ENCODE measurements at places on chromosomes 6 and 20. TPM values are rescaled to one million over a fixed set of nuclear protein-coding genes. Genes with fewer than 3 reads are reported as not detected.

Gene NRN1
- total RNA-seq: not detected

Gene RNF144B
- under 0.01 TPM for total RNA-seq

Gene PRRC2A
- total RNA-seq: 62.4 TPM

DNA sequence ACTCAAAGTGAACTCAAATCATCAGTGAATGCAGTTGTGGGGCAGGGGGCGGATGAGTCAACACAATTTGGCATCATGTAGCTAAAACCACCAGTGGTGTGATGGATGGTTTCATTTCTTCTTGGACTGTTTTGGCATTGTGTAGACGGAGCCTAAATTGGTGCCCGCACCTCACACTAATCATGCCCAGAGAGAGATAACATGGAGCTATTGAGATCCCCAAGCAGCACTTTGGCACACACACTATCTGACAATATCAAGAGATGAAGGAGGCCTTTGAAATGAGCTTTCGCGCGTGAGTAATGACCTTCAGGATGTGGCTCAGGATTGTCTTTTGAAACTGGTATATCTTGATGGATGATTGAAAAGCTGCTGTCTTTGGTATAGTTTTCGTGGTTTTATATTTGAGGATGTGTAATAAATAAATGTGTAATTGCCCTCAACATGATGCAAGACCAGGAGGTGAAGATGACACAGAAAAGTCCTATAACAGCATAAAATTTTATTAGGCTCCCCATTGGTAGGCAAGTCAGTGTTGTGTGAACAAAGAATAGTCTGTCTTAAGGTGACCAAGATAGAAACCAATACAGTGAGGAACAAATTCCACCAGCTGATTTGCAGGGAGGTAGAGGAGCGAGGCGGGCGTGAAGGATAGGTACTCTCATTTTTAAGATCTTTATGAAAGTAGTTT is 174.2 kb downstream of the TSHZ2 start:
- DNase-seq: no peak

Gene SH3BGRL2
- total RNA-seq: 40.8 TPM

Gene RFX6
- total RNA-seq: not detected

Gene TFAP2B
- not detected for total RNA-seq

DNA sequence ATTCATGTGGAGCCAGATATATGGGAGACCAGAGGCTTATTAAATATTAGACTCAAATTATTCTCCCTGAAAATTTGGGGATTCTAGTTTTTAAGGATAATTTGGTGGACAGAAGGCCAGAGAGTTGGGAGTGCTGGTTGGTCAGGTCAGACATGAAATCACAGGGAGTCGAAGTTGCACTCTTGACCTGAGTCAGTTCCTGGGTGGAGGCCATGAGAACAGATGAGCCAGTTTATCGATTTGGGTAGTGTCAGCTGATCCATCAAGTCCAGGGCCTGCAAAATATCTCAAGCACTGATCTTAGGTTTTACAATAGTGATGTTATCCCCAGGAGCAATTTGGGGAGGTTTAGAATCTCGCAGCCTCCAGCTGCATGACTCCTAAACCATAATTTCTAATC is 563.5 kb upstream of the NRSN1 start:
- DNase-seq: no peak
